ENCODE measurements at places on chromosomes 4 and X. TPM values are rescaled to one million over a fixed set of nuclear protein-coding genes. Genes with fewer than 3 reads are reported as not detected.

- no peak overlapping the region for H3K27ac ChIP-seq
- no peak overlapping the region for H3K4me3 ChIP-seq
- H3K27me3 ChIP-seq = no peaks in the 10 kb centered on the region
These were observed 438.2 kb upstream of the PCDH7 start for GRCh38 chr4:30281986-30282385.

GRCh38 chr4:10787365-10787764, 102.8 kb upstream of the CLNK start:
- H3K36me3 ChIP-seq = no peaks in the 10 kb centered on the region
- H3K4me1 ChIP-seq = peaks cover 16% of the 10 kb centered on the region
- no peaks in the 10 kb centered on the region for H3K27me3 ChIP-seq
- no peak for DNase-seq
- H3K27ac ChIP-seq = no peak overlapping the region
- H3K4me3 ChIP-seq = no peak overlapping the region

- H3K27ac ChIP-seq = no peak overlapping the region
- no peaks in the 10 kb centered on the region for H3K36me3 ChIP-seq
- no peaks in the 10 kb centered on the region for H3K4me1 ChIP-seq
- no peak for DNase-seq
These were observed 266.0 kb downstream of the CCSER1 start for GRCh38 chr4:90393215-90393614.

- DNase-seq = no peak
- no peaks in the 10 kb centered on the region for H3K4me1 ChIP-seq
- no peak overlapping the region for H3K27ac ChIP-seq
- H3K27me3 ChIP-seq = no peaks in the 10 kb centered on the region
These were observed 647.0 kb downstream of the TRAM1L1 start for GRCh38 chr4:116438417-116438816.

The GLUD2 gene
- 1.7 TPM for total RNA-seq

Measured in sigmoid colon (tissue), 7 donors.